Stimulated activated CD8-positive, alpha-beta memory T cell treated with anti-CD3 and anti-CD28 coated beads, Interleukin-15, amount 100 ng/mL, for 4 hours (primary cell): ENCODE measurements at places on chromosomes 4 and X.
A peak's percentile ranks its signal among the peaks of the same experiment; 100 is the strongest.

DNA sequence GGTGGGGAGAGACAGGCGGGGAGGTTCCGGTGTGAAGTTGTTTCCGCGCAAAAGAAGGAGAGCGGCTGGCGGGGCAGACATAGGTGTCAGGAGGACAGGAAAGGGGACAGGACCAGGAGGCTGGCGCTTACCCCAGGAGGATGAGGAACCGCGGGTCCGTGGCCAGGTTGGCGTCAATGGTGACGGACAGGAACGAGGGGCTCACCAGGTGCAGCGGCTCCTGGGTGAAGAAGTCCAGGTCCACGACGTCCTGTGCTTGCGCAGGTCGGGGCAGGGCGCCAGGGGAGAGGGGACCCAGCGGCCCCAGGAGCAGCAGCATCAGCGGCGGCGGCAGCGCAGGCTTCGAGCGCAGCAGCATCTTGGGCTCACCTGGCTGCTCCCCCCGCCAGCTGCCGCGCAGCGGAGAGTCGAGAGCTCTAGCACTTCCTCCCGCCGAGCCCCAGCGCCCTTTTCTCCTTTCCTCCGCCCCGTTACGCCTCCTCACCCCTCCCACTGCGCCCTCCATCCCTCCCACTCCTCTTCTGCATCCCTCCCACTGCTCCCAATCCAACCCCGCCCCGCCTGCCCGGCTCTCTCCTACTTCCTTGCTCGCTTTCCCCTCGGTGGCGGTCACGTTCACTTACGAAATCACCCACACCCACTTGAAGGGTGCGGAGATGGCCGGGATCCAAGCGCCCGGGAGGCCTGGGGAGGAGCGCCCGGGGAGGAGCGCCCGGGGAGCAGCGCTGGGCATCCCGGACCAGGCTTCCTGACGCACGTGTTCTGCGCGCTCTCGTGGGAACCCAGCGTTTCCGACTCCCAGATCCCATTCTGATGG is at the start of gene HPSE:
Gene HPSE, minus strand, starts transcription at position 424 of the 817 bp plus-strand sequence. Its CDS starts 66 bp downstream, at position 358.
- peak; percentile 29 for DNase-seq

GRCh38 chrX:11760958-11761357 is 2.9 kb downstream of the MSL3 start:
- no peak for DNase-seq

- DNase-seq: no peak
Measured at GRCh38 chr4:12612876-12613275, 871.3 kb downstream of the RAB28 start.

- DNase-seq: no peak
Measured at GRCh38 chrX:71191248-71191647, 31.8 kb upstream of the GJB1 start.

- DNase-seq: no peak
Measured at GRCh38 chr4:174134361-174134760, 149.1 kb downstream of the FBXO8 start.

GRCh38 chr4:5959211-5959982 is 58.8 kb downstream of the C4orf50 start:
- no peak for DNase-seq

- DNase-seq: no peak
Measured at GRCh38 chr4:5895287-5895686, 2.4 kb upstream of the CRMP1 start.

- DNase-seq: no peak
Measured at GRCh38 chr4:133598779-133599178, 449.7 kb downstream of the PCDH10 start.

- no peak for DNase-seq
Measured at GRCh38 chr4:169582203-169582602, 30.2 kb downstream of the NEK1 start.

GRCh38 chr4:119690871-119691270 is 62.3 kb upstream of the PDE5A start:
- no peak for DNase-seq

GRCh38 chr4:169142906-169143305 is 127.8 kb downstream of the SH3RF1 start:
- no peak for DNase-seq

DNA sequence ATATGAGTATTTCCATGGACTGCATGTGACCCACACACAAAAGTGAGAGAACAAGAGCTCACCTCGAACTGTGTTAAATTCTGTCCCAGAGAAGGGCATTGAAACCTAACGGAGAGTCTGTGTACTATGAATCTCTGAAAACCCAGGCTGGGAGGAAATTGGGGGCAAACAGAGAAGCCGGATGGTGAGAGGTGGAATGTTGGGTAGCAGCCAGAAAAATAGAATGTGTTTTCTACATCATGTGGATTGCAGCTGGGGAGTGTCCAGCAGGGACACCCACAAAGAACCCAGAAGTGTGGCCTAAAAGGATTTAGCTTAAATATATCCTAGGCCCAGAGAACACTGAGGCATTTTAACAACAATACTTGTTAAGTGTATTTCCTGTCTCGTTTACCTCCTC is 38.6 kb downstream of the MND1 start:
- no peak for DNase-seq

DNA sequence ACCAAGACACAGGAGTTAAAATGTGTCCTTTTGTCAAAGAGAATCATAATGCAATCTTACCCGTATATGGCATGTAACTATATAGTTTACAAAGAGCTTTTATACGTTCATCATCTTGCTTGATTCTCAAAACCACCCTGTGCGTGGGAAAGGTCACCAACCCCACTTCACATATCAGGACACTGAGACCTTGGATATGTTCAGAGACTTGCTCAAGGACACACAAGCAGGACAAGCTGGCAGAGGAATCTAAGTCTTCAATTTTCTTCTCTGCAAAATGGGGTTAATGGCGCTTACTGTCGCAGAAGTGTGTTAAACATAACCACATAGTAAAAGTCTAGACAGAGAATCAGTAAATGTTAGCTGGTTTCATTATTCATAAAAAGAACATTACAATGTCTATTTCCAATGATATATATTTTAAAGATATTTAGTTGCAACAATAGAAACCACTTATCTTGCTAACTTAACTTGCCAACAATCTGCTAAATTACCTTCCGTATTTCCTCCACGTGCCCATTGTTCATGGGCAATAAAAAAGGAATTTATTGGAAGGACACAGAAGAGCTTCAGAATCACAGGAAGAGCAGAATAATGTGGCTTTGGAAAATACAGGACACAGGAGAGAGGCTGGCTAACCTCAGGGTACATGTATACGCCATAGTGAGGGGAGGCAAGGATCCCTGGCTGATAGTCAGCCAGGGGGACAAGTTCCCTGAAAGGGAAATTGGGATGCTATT is 64.6 kb upstream of the TAPT1 start:
- DNase-seq: no peak
